Ammon's horn (tissue), 1 donor: ENCODE measurements at places on chromosomes 4 and X.
A peak's percentile ranks its signal among the peaks of the same experiment; 100 is the strongest.

DNA sequence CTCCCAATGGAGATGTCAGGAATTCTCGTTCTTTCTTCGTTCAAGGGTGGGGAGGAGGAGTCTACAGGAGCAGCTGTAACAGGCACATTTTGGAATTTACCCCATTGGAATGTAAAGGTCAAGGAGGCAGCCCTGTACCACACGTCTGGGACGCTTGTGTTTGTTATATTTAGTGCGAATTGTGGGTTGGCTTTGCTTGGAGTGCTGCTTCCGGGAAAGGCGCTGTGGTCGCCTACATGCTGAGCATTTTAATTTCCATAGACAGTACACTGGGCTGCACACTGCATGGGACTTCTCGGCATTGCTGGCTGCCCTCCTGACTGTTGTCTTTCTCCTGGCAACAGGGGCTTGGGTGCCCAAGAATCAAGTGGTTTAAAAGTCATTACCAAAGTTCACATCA lies 12.8 kb downstream of the GYG2 start:
- DNase-seq, result no peak

DNA sequence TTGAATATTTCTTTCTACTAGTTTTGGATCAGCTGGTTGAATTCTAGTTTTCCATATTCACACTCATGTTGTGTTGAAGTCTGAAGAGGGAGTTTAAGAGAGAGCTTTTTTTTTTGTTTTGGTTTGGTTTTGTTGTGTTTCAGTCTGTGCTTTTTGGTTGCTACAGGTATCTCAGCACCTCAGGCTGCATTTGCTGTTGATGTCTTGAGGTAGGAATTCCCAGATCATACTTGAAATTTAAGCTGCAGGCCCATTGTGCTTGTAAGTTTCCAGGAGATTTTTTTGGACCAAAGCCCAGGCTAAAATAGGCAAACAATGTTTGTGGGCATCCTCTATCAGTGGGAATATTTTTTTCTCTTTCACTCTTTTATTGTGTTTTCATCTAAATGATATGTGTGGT lies 190.2 kb upstream of the AGA start:
- no peak for DNase-seq

DNA sequence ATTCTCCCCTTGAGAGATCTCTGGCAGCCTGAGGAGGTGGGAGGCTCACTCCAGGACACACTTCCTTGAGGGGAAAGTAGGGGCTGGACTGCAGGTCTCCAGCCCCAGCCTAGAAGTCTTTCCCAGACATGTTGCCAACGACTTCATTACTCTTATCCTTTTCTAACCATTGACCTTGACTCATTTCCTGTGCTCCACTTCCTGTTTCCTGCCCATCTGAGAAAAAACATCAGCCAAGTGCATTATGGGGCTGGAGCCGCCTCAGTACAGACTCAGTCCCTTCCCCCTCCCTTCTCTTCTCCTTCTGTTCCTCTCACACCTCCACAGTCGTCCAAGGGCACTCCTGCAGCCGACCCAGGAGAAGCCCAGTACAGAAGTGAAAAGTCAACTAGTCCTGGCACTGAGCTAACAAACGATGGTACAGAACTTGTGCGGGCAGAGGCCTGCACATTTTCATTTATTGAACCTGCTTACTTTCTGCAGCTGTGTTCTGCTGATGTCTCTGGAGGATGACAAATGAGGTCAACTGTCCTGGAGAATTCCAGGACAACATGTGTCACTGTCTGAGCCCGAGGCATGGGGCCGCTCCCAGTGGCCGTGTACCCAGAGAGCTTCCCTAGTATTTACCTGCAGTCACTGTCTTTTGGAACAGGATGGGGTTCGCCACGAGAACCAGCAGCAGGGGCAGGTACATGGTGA lies 20.1 kb downstream of the GPR143 start:
- no peak for DNase-seq

- DNase-seq, result no peak
Observed at GRCh38 chr4:117773064-117773936, 261.0 kb upstream of the NDST3 start.

DNA sequence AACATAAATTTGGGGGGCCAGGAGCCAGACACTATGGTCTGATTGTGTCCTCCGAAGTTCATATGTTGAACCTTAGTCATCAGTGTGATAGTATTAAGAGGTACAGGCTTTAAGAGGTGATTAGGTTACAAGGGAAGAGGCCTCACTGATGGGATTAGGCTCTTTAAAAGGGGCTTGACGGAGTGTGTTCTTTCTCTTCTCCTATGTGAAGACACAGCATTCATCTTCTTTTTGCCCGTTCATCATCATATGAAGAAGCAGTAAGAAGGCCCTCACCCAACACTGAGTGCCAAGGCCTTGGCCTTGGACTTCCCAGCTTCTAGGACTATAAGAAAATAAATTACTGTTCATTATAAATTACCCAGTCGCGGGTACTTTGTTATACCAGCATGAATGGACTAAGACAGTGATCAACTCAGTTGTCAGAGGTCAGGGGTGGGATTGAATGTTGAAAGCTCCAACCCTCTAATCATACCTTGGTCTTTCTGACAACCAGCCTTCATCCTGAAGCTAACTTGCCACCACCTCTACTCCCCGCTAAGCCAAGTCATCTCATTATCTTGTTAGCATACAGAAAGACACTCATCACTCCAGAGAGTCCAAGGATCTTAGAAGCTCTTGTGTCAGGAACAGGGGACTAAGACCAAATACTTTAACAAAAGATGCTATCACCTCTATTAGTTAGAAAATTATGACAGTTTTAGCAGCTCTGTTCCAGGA lies 543.4 kb upstream of the DIPK2B start:
- DNase-seq, result no peak

- DNase-seq, result no peak
Observed at GRCh38 chrX:132662844-132663243, 174.0 kb upstream of the MBNL3 start.

GRCh38 chrX:2136848-2137247 lies 363.9 kb downstream of the DHRSX start:
- DNase-seq, result no peak

DNA sequence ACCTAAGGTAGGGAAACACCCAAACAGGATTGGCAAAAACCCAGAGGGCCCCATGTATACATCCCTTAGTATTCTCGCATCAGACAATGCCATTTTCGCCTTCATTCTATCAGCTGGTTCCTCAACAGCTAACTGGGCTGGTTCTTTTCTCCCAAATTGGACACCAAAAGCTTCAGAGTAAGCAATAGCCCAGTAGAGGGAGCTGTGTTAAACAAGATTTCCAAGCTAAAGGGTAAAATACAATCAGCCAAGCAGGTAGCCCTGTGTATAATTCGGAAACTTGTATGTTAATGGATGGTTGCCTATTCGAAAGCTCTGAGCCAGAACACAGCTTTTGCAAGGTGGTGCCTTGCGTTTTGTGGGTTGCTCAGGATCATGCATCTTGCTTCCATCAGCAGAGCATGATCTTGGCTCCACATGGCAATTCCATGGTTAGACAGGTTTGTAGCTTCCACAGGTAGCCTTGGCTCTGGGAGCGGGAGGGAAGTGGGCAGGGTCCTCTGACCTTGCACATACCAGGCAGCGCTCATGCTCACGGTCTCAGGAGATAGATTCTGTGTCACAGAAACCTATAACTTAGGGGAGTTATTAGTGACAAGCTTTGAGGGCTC lies 115.2 kb upstream of the LNX1 start:
- peak; percentile 65 for DNase-seq

DNA sequence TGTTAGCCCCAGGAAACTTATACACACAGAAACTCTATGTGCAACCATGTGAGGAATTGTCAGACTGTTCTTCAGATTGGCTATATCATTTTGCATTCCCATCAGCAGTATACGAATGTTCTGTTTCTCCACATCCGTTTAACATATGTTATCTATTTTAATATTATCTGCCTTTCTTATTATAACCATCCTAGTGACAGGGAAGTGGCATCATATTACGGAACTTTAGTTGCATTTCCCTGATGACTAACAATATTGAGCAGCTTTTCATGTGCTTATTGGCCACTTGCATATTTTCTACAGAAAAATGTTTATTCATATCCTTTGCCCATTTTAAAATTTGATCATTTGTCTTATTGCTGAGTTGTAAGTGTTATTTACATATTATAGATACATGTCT lies 36.5 kb upstream of the IL15 start:
- DNase-seq, result no peak

DNA sequence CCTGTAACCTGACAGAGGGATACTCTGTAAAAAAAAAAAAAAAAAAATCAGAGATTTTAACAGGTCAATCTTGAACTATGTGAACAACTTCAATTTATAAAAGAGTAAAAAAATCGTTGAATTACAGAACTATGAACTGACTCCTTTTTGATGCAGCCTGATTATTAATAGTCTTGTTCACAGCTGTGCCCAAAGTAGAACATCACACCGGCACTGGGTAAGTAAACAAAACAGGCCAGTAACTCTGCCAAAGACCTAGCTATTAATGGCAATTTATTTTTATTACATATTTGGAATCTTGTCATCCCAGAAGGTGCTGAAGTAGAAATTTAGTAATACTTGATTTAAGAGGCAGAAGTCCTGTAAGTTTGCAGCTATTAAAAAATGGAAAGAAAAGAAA lies 31.4 kb downstream of the CPE start:
- no peak for DNase-seq

GRCh38 chr4:61783050-61783449 lies 582.9 kb downstream of the ADGRL3 start:
- DNase-seq, result no peak

- no peak for DNase-seq
Observed at GRCh38 chr4:107283587-107284559, 247.8 kb upstream of the DKK2 start.
